ENCODE measurements at places on chromosomes 1 and 21. TPM values are rescaled to one million over a fixed set of nuclear protein-coding genes. Genes with fewer than 3 reads are reported as not detected.

SPRR3 gene
- not detected for total RNA-seq

DMRTA2 gene
- not detected for total RNA-seq

RNF186 gene
- not detected for total RNA-seq

LAMC1 gene
- total RNA-seq = 561 TPM

GIPC2 gene
- total RNA-seq = 14.7 TPM

KRTAP19-3 gene
- total RNA-seq = not detected

CLCA4 gene
- not detected for total RNA-seq

CD48 gene
- not detected for total RNA-seq

MAB21L3 gene
- not detected for total RNA-seq

NUP210L gene
- total RNA-seq = under 0.01 TPM

LRRC40 gene
- 30.1 TPM for total RNA-seq

TBX15 gene
- 0.33 TPM for total RNA-seq

FOXD2 gene
- total RNA-seq = 0.33 TPM

RAB4A gene
- total RNA-seq = 15.5 TPM

KLHL21 gene
- 31.0 TPM for total RNA-seq

WNT4 gene
- total RNA-seq = 1.4 TPM

RHBG gene
- total RNA-seq = not detected

TEDDM1 gene
- total RNA-seq = not detected

TXNDC12 gene
- total RNA-seq = 38.9 TPM

FAM167B gene
- 2.9 TPM for total RNA-seq

RRAGC gene
- 28.2 TPM for total RNA-seq

TFF1 gene
- not detected for total RNA-seq

ZNF648 gene
- not detected for total RNA-seq

LRRC71 gene
- total RNA-seq = 0.33 TPM

Measured in vein endothelial cell (primary cell).